ENCODE measurements at places on chromosomes 2 and 18. TPM values are rescaled to one million over a fixed set of nuclear protein-coding genes. Genes with fewer than 3 reads are reported as not detected.

Gene RASGRP3
- total RNA-seq: not detected

Gene SERPINB2
- total RNA-seq: 0.67 TPM

Gene MC4R
- total RNA-seq: not detected

Gene GKN2
- total RNA-seq: not detected

Gene SNTG2
- total RNA-seq: not detected

Gene SFT2D3
- total RNA-seq: 9.2 TPM

Gene EHBP1
- total RNA-seq: 46.0 TPM

Gene REG1B
- not detected for total RNA-seq

Gene FAM161A
- total RNA-seq: 1.8 TPM

Gene ZNF397
- total RNA-seq: 20.2 TPM

Gene COLEC12
- total RNA-seq: 0.50 TPM

Gene CCBE1
- total RNA-seq: 18.4 TPM

Gene IL1RL1
- total RNA-seq: 23.6 TPM

Gene LMAN2L
- 17.3 TPM for total RNA-seq

Gene HJURP
- total RNA-seq: 43.5 TPM

Gene DSEL
- 6.0 TPM for total RNA-seq

Gene KIF5C
- under 0.01 TPM for total RNA-seq

Gene CCDC178
- not detected for total RNA-seq

Gene MC5R
- not detected for total RNA-seq

Gene CYS1
- 0.73 TPM for total RNA-seq

Gene TBR1
- not detected for total RNA-seq

Gene APCDD1
- 24.8 TPM for total RNA-seq

Gene CGREF1
- total RNA-seq: 2.2 TPM

Gene MLPH
- total RNA-seq: 2.9 TPM

Gene RBM45
- total RNA-seq: 15.5 TPM

Gene DYNC1I2
- 119 TPM for total RNA-seq

Gene DPP4
- 0.43 TPM for total RNA-seq

Gene RAB17
- total RNA-seq: 8.9 TPM

Gene NT5DC4
- 1.8 TPM for total RNA-seq

Gene PTPN4
- total RNA-seq: 36.9 TPM

Gene CAPN14
- total RNA-seq: 0.21 TPM

Gene SGPP2
- 3.6 TPM for total RNA-seq

Gene ARHGEF4
- total RNA-seq: 48.8 TPM

Gene TRIM54
- not detected for total RNA-seq

Gene PAX3
- not detected for total RNA-seq

Gene SCN7A
- total RNA-seq: not detected

Gene GAL3ST2
- total RNA-seq: not detected

Gene GPR55
- total RNA-seq: not detected

Gene KCNG2
- 0.17 TPM for total RNA-seq

Gene UCN
- 0.40 TPM for total RNA-seq

Gene TRAPPC12
- total RNA-seq: 92.6 TPM

Gene CXCR1
- 1.1 TPM for total RNA-seq

Gene CACNB4
- not detected for total RNA-seq

Gene TCF7L1
- 6.3 TPM for total RNA-seq

Gene STAMBP
- 77.8 TPM for total RNA-seq

Gene RIT2
- total RNA-seq: not detected

Gene REG3A
- total RNA-seq: not detected

Gene HMSD
- total RNA-seq: not detected

Gene TMEM169
- total RNA-seq: 1.8 TPM

Gene C2orf66
- 1.2 TPM for total RNA-seq

Gene TUBB6
- 237 TPM for total RNA-seq

Gene MOCOS
- total RNA-seq: 7.5 TPM

Gene HOXD13
- total RNA-seq: not detected

Gene ADAM23
- total RNA-seq: 19.0 TPM

Gene MAL
- total RNA-seq: not detected

Gene POU3F3
- not detected for total RNA-seq

Gene ERBB4
- total RNA-seq: not detected
